NCI-H345 (cell line): ENCODE measurements at places on chromosomes 5 and 9.

GRCh38 chr9:97136421-97136820, 97.5 kb upstream of the CTSV start:
- DNase-seq = no peak

DNA sequence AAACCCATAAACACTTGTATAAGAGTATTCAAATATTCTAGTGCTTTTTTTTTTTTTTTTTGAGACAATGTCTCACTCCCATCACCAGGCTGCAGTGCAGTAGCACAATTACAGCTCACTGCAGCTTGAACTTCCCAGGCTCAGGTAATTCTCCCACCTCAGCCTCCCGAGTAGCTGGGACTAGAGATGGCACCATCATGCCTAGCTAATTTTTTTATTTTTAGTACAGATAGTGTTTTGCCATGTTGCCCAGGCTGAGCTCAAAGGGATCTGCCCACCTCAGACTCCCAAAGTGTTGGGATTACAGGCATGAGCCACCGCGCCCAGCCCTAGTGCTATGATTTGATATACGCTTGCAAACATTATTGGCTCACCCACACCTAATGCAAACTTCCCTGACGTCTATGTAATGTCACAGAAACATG, 11.8 kb downstream of the IL6ST start:
- no peak for DNase-seq

- DNase-seq = no peak
Measured at GRCh38 chr5:139025651-139026050, 150.5 kb upstream of the LRRTM2 start.

GRCh38 chr5:95609711-95610110, 10.2 kb upstream of the GPR150 start:
- DNase-seq = no peak
